ENCODE measurements at places on chromosomes 11 and 22.

GRCh38 chr11:69352715-69353319, 58.9 kb downstream of the MYEOV start:
- no peak for DNase-seq

DNA sequence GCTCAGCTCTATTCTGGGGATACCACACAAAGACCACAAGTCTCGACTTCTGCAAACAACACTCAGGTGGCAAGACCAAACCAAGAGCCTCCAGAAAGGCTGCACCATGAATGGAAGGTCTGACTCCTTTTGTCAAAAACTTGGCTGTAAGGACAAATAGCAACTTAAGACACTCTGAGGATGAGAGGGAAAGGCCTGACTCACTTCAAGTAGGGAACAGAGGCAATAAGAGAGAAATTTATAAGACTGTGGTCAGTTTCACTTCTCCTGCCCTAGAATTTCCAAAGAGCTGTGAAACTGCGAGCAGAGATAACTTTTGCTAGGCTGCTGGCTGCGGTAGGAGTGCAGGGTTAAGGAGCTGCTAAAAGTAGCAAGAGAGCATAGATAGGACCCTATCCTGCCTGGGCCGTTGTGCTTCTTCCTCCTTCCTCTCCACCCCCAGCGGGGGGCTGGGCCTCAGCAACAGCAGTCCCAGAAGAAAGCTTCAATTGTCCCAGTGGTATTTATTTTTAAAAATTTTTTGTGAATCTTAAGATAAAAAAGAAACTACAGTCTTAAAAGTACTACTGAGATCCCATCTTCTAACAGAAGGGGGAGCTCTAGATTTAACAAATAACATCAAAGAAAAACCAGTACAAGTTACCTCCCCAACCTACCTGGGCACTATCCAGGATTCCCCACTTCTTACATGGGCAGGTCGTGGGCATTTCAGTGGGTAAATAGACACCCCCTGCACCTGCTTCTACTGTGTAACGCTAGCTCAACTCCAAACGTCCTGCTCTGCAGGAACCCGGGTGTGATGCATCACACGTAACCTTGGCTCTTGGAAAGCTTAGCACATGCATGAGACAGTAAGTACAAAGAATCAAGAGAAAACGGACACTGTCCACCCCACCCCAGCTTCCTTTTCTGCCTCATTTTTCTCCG, 66.4 kb downstream of the SGSM3 start:
- DNase-seq, result peak; percentile 73

DNA sequence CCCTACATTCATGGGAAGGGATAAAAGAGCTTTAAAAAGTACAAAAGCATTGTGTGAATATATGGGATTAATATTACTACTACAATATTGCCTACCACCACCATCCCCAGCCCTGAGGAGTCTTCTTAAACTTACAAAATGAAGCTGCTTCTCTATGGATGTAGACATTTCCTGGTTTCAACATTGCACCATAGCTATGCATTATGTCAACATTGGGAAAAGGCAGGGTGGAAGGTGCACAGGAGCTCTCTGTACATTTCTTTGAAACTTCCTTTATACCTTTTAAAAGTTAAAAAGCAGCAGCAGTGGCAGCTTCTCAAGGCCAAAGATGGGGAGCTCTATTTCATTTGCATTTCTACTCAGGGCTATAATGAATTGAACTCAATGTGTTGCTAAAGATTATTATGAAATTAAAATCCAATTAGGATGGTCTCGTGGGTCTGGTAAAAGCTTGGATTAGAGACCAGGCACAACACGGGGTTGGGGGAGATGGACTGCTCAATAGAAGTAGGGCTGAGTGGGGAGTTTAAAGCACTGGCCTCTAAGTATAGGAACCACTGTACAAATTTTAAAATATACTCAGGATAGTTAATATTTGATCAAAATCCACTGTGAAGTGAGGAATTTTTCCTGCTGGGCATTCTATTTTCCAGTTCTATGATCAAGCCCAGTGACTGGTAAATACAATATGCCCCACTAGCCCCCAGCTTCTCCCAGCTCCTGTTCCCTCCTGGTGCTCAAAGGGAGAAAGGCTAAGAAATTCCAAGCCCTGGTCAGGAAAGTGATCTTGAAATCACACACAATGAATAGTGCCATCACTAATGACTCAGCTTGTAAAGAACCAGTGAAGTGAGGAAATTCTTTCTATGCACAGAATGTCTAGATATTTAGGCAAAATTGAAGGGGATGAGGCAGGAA, 362.7 kb upstream of the CCDC90B start:
- DNase-seq, result no peak

DNA sequence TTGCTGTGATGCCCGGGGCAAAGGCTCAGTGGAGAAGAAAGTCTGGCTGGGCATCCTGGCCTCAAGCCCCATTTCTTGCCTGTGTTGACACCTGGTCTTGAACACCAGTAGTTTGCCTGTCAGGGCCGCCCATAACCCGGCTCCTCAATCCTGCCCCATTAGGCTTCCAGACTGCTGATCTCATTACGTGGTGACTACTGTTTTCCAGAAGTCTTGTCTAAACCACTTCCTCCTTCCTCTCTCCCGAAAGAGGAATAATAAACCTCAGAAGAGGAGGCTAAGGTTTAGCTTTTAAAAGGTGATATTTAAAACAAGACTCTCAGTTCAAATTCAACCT, 97.7 kb downstream of the CD44 start:
- DNase-seq, result peak; percentile 61

- no peak for DNase-seq
Observed at GRCh38 chr11:60953781-60954180, 1.8 kb upstream of the SLC15A3 start.

- no peak for DNase-seq
Observed at GRCh38 chr11:12704049-12704448, 29.8 kb downstream of the TEAD1 start.

DNA sequence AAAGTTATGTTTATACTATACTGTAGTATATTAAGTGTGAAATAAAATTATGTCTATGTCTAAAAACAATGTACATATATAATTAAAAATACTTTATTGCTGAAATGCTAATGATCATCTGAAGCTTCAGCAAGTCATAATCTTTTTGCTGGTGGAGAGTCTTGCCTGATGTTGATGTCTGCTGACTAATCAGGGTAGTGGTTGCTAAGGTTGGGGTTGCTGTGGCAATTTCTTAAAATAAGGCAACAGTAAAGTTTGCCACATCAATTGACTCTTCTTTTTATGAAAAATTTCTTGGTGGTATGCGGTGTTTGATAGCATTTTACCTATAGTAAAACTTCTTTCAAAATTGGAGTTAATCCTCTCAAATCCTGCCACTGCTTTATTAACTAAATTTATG, 21.4 kb downstream of the INSC start:
- no peak for DNase-seq

DNA sequence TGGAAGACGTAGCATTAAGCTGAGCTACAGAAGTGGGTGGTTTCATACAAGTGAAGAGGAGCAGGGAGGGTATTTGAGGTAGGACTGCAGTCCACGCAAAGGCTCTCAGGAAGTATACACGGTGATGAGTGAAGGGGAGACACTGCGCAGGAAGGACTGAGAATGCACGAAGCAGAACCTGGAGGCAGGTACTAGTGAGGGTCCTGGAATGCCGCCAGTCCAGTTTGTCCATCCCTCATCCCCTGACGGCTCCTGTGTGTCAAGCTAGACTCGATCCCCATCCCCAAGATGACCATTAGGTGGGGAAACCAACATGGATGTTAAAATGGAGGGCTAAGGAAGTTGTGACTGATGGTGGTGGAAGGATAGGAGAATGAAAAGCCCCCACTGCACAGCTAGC, 23.8 kb downstream of the ART5 start:
- DNase-seq, result no peak

GRCh38 chr11:66932543-66932942, 25.6 kb downstream of the PC start:
- no peak for DNase-seq

DNA sequence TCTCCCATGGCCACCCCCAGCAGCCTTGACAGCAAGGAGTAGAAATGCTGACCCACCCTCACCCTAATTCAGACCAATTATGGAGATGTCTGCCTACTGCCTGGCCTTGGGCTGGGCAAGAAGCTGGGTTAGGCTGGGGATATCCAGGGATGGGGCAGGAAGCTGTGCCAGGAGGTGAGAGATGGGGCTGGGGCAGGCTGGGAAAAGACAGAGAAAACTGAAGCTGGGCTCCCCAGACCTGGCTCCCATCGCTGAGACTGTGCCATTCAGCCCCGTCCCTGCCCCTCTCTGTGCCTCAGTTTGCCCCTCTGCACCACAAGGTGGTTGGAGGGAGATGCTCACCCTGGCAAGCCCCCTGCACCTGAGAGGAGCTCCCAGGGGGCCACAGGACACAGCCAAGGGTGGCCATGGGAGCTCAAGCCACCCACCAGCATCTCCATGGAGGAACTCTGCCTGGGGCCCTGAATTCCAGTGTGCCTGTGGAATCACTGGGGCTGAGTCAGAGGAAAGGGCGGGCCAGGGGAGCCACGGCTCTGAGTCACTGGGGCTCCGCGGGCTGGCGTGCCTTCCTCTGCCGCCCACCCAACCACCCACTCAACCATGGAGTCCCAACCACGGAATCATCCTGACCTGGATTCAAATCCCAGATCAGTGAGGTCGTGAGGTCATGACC, 6.0 kb upstream of the CARD10 start:
- no peak for DNase-seq

DNA sequence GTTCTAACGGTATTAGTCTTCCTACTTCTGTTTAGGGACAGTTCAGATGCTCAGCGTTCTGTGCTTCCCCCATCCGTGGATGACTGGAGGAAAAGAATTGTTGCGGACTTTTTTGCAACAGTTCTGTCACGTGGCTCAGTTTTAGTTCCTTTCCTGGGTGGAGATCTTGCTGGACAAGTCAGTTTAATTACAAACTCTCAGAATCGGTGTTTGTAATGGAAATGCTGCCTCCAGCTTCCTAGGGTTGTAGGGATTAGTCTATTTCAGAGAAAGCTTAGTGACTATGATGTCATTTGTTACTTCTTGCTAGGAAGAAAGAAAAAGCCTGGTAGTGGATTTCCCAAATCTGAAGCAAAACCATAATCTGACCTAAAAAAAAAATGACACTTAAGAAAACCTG, 320.4 kb downstream of the CADM1 start:
- DNase-seq, result no peak

- DNase-seq, result no peak
Observed at GRCh38 chr22:49322231-49322630, 505.4 kb downstream of the BRD1 start.

- peak; percentile 71 for DNase-seq
Observed at GRCh38 chr11:72491001-72491400, 56.7 kb upstream of the CLPB start.

GRCh38 chr11:94201004-94201465, 72.4 kb downstream of the PANX1 start:
- no peak for DNase-seq

GRCh38 chr11:1073261-1073724, 1.4 kb upstream of the MUC2 start:
- peak; percentile 71 for DNase-seq

- peak; percentile 53 for DNase-seq
Observed at GRCh38 chr22:46750863-46751443, 11.5 kb upstream of the TBC1D22A start.

GRCh38 chr11:69055598-69056516, 7.1 kb downstream of the TPCN2 start:
- peak; percentile 44 for DNase-seq

DNA sequence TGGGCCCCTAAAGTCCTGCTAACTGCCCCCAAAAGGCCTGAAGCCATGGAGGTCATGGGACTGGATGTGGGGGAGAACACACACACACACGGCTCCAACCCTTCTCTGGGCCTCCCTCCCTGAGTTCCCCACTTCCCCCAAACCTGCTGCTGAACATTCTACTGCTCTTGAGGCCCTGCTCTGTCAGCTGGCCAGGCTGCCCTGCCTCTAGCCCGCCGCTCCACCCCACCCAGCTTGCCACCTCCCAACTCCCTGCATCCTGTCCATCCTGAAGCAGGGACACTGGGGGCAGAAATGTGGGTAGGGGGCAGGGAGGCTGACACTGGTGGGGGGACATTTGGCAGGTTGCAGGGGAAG, 1.0 kb downstream of the KCNJ4 start:
- no peak for DNase-seq

DNA sequence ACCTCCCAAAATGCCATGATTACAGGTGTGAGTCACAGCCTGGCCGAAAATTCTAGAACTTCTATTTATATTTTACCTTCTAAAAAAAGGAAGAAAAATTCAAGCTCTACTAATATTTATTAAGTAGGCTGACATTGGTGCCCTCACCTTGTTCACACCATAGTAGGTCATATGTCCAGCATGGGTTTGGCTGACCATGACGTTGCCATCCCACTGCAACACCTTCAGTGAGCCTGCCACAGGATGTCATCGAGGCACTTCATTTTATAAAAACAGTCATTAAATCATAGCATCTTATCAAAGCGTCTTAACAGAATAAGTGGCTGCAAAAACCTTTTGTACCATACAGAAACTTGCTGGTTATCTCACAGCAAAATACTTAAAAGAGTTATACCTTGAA, 58.3 kb downstream of the LRRC32 start:
- DNase-seq, result no peak

- no peak for DNase-seq
Observed at GRCh38 chr11:129828301-129828836, 12.7 kb downstream of the TMEM45B start.

DNA sequence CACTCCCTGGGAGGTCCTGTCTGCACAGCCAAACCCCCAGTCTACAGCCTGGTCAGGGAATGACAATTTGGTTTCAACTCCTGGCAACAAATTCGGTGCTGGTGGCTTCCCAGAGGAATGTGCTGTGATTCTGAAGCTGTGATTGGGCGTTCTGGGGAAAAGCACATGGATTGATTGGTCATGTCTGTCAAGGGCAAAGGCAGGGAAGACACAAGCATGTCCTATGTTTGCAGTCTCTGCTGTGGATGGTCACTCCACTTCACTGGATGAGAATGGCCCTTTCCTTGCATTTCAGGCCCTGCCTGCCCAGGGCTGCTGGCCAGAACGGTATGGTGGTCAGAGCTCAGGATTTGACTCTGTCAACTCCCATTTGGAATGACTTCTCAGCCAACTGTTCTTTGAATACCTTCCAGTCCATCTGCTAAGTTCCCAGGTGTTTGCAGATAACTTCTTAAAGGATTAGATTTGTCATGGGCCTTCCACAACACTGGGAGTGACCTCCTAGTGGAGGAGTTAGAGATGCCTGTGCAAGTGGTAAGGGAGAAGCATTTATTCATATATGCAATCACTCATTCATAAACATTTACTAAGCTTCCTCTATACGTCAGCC, 42.7 kb downstream of the SGSM1 start:
- no peak for DNase-seq

DNA sequence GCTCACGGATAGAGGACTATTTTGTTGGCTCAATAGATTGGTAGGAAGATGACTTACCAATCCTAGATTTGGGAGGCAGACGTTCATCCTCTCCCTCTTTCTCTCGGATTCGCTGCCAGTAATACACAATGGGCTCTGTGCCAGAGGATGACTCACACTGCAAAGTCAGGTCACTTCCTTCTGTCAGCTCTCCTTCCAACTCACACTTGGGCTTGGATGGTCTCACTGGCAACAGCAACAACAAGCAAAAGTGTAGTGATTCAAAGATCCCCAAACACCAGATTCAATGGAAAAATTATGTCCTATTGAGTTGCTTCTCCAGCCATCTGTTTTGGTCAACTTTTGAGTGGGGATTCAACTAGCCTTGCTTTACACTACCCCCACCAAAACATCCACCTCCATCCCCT, 21.7 kb upstream of the HSPA8 start:
- peak; percentile 95 for DNase-seq

- DNase-seq, result peak; percentile 32
Observed at GRCh38 chr22:22552630-22553029, 6.4 kb downstream of the PRAME start.

- peak; percentile 80 for DNase-seq
Observed at GRCh38 chr11:76107971-76108370, 98.3 kb downstream of the WNT11 start.

GRCh38 chr11:7143908-7144307, 55.1 kb downstream of the RBMXL2 start:
- DNase-seq, result peak; percentile 66

GRCh38 chr11:48043111-48043990, 63.0 kb downstream of the PTPRJ start:
- no peak for DNase-seq

Measured in muscle of leg (tissue), 16 donors.